ENCODE measurements at places on chromosomes 3 and 15.

GRCh38 chr15:93126599-93126998, 37.6 kb upstream of the RGMA start:
- DNase-seq = no peak

- DNase-seq = no peak
These were observed 14.6 kb downstream of the OCA2 start for GRCh38 chr15:28084547-28084946.

- no peak for DNase-seq
These were observed 30.8 kb upstream of the BFSP2 start for GRCh38 chr3:133369068-133369440.

DNA sequence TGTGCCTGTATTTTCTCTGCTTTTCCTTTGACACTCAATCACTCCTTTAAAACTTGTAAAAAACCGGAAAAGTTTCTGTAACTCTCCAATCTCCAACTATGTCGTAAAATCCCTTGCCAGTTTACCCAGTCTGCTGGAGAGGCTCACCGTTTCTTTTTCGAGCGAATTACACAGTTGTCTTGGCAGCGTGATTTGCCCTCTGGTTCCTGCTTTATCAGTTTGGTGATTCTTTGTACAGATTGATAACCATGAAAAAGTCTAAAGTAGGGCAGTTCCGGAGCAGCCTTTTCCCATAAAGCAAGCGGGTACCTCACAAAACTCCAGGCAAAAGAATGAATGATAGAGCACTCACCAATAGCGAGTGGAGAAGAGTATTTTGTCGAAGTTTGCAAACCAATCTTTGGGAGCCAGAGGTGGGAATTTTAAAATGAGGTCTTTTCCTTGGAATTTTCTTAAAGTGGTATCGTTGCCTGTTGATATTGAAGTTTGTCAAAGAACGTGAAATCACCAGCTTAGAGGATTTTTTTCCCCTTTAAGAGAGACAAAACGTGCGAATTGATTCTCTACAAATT, at the start of gene TTC23:
TSS of gene TTC23 (minus strand) at position 312 of the 572 bp plus-strand sequence. CDS start 20,869 bp downstream, outside the sequence.
- DNase-seq = no peak

DNA sequence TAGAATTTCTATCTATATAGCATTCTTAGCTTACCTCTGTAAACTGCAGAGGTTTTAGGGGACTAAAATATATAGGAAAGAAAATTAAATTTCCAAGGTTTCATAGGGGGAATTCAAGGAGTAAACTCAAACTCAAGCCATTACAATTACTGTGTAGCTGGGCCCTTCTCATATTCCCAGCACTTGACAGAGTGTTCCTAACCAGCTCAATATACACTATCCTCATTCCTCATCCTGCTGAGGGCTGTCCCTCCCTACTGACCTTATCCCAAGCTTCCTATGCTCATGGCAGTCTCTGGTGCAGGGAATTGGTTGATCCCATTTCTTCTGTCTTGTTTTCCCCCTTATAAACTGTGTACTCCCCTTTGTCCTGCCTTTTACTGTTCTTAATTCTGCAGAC, 33.9 kb downstream of the NXPE3 start:
- no peak for DNase-seq

GRCh38 chr3:62119139-62119538, 254.2 kb downstream of the FEZF2 start:
- DNase-seq = no peak

- DNase-seq = no peak
These were observed 180.8 kb downstream of the ATP10A start for GRCh38 chr15:25682340-25682739.

DNA sequence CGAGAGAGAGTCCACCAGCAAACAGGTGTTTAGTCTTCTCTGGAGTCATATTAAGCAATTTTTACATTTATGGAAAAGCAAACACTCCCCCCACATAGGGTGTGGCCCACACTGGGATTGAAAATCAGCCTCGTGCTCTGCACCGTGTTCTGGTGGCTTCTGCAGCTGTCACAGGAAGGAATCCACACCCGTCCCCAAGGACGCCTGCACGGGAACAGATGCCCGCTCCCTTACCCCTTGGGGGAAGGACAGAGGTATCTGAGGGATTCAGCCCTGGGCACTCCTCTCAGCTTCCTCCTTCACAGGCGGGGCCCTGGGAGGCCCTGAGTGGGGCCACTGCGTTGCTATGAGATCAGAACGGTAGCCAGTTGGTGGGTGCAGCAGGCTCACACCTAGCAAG, 27.8 kb downstream of the LIPC start:
- DNase-seq = no peak

DNA sequence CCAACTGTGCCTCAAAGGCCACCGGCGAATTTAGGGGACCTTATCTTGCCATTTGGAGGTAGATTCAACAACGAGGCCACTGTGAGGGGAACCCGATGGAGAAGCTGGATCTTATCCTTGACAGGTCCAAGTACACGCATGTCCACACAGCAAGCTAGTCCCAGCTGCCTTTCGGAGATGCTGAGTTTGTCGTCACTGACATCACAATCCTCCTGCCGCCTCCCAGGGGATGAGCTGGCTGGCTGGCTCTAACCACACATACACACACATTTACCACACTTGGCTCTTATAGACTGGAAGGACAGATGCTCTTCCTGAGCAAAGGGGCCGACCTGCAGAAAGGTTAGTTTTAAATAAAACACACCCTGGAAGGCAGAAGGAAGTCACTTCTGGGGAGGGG, 176.3 kb downstream of the STT3B start:
- DNase-seq = no peak

- no peak for DNase-seq
These were observed 28.6 kb downstream of the RLBP1 start for GRCh38 chr15:89192766-89193165.

Data from SW 1271 (cell line).